ENCODE measurements at places on chromosomes 16 and 17.

DNA sequence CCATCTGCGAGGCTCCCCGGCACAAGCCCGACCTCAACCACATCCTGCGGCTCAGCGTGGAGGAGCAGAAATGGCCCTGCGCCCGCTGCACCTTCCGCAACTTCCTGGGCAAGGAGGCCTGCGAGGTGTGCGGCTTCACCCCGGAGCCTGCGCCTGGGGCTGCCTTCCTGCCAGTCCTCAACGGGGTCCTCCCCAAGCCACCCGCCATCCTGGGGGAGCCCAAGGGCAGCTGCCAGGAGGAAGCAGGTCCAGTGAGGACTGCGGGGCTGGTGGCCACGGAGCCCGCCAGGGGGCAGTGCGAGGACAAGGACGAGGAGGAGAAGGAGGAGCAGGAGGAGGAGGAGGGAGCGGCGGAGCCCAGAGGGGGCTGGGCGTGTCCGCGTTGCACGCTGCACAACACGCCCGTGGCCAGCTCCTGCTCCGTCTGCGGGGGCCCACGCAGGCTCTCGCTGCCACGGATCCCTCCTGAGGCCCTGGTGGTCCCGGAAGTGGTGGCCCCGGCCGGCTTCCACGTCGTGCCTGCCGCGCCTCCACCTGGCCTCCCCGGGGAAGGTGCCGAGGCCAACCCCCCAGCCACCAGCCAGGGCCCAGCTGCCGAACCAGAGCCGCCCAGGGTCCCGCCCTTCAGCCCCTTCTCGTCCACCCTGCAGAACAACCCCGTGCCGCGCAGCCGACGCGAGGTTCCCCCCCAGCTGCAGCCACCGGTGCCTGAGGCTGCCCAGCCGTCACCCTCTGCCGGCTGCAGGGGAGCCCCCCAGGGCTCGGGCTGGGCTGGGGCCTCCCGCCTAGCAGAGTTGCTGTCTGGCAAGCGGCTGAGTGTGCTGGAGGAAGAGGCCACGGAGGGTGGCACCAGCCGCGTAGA lies 13.1 kb upstream of the PRR35 start:
- peak; percentile 41 for DNase-seq

DNA sequence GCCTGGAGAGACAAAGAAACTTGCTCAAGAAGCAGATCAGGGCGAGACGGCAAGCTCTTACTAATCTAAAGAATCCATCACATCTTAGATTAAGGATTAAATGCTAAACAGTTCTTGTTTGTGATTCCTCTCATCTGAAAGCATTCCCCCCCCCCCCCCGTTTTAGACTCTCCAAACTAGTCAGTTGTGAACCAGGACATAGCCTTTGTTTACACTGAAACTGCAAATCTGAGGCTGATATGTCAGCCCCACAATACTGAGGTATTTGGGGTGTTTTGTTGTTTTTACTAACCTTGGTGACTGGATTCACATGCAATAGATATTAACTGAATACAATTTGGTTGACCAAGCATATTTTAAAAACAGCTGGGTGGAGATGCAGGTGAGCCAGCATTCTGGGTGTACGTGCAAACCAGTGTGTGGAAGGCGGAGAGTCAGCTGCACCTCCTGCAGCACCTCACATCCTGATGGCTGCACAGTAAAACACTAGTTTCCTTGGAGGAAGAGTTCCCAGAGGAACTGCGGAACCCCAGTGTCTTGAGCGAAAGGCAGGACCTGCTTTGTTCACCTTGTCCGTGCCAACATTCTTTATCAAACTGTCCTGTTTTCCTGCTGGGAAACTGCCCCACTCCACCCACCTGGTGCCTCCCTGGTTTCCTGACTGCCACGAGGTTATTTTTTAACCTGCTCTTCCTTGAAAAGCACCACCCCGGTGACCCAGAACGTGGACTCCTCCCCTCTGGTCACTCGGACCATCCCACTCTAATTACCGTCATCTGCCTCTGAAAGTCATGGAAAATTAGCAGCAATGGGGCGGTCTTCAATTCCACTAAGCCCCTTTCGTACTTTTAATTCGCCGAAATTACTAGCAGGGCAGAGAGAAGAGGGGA lies 1.2 kb upstream of the YPEL2 start:
- DNase-seq = peak; percentile 25

DNA sequence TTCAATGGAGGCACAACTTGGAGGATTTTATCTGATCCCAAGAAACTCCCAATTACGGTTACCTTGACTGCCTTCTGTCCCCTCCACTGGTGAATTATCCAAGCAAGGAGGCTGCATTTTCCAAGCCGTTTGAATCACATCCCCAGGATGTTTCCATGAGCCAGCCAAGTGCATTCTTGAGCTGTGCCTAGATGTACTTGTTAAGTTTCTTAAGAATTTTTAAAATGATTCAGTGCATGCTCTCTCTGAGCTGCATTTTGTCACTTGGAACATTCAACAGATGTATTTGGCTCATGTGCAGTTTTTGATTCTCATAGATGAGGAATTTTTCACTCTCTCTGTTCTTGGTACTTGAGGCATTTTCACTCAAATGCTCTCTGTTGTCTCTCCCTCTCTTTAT lies 202.6 kb upstream of the MYOCD start:
- no peak for DNase-seq

DNA sequence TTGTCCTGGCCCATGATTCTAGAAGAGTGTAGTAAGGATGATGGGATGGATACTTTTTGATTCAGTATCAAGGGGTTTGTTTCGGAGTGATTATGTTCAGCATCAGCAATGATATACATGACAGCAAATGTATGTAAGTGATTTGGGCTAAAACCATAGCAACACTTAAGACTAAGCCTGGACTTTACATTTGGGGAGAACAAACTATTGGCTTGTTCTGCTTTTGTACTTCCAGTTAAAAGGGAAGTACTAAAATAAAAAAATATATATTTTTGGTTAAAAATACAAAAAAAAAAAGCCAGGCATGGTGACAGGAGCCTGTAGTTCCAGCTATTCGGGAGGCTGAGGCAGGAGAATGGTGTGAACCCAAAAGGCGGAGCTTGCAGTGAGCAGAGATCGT lies 20.5 kb upstream of the DHX8 start:
- no peak for DNase-seq

DNA sequence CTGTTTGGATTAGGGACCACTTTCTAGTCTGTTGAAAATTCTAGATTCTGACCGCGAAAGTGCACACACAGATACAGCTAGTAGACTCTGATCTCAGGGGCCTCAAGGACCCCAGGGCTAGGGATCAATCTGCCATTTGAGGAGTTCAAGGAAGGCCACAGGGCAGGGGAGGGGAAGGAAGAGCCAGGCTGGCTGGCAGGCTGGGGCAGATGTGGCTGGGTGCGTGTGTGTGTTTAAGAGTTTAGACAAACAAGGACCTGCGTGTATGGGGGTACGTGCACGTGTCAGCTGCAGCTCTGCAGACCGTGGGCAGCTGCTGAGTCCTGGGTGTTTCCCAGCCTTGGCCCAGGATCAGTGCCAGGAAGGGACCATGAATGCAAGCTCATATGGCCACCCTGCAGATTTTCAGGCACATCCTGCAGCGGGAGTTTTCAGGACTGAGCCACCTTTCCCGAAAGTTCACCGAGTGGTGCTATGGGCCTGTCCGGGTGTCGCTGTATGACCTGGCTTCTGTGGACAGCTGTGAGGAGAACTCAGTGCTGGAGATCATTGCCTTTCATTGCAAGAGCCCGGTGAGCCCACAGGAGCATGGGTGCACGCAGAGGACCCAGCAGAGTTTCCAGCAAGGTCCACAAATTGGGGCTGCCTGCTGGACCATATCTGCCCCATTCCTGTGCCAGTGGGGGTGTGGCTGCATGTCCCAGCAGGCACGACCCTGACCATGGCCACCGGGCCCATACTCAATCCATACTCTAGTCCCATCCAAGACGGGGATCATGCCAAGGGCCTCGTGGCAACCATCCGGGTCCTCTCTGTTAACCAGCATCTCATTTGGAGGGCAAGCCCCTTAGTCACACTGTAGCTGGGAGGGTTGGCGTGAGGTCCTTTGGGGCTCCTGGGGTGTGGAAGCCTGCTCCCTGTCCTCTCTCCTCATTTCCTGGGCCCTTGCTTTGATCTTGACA lies 10.6 kb downstream of the TRPV2 start:
- no peak for DNase-seq

GRCh38 chr17:52025236-52025635 lies 133.3 kb downstream of the CA10 start:
- DNase-seq = no peak

DNA sequence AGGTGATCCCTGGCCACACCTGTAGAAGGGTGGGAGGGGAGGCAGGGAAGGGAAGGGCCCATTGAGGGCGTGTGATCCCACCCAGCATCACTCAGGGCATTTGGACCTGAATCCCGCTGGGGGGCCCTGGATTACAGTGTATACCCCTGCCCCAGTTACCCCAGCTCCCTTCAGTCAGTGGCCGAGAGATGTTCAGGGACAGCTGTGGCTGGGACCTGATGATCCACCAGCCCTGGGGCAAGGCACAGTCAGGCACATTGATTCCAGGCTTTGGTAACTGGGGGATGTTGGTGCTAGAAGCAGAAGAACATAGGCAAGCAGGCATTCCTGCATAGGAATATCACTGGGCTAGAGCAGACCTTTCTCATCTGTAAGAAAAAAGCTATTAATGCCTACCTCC lies 170.3 kb downstream of the FOXL1 start:
- DNase-seq = no peak

DNA sequence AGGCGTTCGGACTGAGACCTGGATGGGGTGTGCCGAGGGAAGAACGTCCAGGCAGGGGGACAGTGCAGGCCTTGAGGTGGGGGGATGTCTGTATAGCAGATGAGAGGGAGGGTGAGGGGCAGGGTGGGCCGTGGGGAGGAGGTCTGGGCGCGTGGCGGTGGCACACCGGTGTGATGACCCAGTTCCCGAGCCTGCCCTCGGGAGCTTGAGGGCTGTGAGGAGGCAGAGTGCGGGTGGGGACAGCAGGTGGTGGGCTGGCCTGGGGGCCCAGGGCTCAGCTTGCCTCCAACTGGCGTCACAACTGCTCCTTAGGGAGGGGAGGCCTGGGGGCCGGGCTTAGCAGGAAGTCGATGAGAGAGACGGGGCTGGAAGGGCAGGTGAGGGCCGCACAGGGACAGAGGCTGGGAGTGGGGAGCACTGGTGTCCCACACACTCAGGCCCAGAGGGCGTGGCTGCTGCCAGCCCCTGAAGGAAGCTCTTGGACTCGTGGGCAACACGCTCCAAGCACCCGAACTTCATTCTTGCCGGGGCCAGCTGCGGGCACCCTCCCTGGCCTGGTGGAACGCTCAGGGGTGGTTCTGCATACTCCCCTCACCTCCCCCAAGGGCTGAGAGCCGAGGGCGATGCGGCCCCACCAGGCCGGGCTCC lies 6.5 kb downstream of the CACNA1H start:
- no peak for DNase-seq

- DNase-seq = no peak
Observed at GRCh38 chr17:81865733-81866439, 5.3 kb downstream of the ARHGDIA start.

- DNase-seq = no peak
Observed at GRCh38 chr17:79878329-79878947, 39.2 kb upstream of the CBX4 start.

GRCh38 chr16:23595246-23595950 lies 718 bp downstream of the NDUFAB1 start:
- no peak for DNase-seq

DNA sequence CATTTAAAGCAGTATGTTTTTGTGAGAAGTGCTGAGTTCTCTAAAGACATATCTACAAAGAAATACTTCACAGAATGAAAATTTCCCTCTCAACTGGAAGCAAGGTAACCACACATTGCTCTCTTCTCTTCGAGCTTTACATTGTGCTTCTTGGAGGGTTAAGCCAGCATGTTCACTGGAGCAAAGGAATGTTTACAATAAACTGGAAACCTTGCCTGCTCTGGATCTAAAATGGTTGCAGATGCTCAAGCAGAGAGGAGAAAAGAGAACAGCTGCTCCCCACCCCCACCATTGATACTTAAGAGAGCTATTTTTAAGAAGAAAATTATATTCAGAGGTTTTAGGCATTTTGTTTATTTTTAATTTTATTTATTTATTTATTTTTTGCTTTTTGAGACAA lies 213.1 kb downstream of the CEP112 start:
- no peak for DNase-seq

DNA sequence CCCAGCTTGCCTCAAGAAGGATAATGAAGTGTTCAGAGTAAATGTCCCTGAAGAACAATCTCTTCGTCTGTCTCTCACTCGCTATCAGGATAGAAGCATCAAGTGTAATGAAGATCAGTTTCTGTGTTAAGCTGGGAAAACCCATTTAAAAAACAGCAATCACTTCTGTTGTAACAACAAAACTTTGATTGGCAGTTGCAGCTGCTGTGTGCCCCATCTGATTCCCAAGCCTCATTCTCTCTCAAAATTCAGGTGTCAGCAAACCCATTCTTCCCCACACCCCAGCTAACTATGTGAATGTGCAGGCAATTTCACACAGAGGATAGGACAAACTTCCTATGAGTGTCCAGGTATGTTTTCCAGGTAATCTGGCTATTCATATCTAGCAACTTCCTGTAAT lies 2.4 kb upstream of the HNF1B start:
- no peak for DNase-seq

DNA sequence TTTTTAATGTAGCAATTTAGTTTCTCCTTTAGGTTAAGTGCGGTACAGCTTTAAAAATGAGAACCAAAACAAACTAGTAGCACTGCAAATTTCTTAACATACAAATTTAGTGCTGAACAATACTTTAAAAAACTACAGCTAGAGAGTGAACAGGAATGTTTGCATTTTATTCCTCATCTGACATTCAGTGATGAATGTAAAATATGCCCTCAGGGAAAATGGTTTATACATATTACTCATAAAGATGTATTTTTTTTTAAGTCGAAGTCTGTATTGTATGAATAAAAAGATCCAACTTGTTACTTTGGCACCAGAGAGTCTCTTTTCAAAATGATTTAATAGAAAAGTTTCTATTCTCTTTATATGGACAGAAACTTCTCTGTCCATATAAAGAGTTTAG lies 96.8 kb downstream of the BRIP1 start:
- no peak for DNase-seq

GRCh38 chr17:17176341-17176740 lies 29.8 kb downstream of the PLD6 start:
- DNase-seq = no peak

- DNase-seq = no peak
Observed at GRCh38 chr16:86905302-86905701, 327.0 kb downstream of the FOXL1 start.

Data from activated CD4-positive, alpha-beta T cell treated with anti-CD3 and anti-CD28 coated beads, Interleukin-2, amount 50 U/mL, for 16 hours (primary cell).